ENCODE measurements at places on chromosomes 1 and 21. TPM values are rescaled to one million over a fixed set of nuclear protein-coding genes. Genes with fewer than 3 reads are reported as not detected.

DNA sequence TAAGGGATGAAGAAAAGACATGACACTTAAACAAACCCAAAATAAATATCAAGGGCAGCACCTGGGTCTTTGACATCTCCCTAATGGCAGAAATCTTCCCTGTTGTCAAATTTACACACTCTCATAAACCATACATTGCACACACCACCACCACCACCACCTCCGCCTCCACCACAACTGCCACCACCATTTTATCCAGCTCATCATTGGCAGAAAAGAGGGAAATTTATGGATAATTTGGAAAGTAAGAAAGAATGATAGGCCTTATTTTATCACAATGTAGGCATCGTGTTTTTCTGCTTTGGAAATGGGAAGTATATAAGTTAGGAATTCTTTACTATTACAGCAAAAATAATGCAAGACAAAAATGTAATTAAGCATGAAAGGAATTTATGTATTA, 27.3 kb upstream of the RGS13 start:
- no peak for DNase-seq

GRCh38 chr1:234558330-234558836, 51.6 kb downstream of the IRF2BP2 start:
- DNase-seq: no peak

DNA sequence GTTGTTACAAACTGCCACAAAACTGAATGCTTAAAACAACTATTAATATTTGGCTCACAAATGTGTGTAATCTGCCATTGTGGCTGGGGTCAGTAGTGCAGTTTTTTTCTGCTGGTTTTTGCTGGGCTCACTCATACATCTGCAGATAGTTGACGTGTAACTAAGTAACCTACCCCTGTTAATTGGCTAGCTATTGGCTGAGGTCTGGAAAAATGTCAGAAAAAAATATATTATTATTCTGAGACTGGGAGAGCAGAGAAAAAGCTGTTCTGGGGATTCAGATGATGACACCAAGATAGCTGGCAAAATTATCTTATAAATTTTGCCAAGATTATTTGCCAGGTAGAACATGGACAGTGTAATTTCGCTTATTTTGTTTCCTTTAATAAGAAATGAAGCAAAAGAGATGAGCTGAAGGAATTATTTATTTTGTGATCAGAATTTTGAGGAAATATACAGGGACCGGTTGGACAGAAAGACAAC, 616.1 kb upstream of the ADAMTS5 start:
- DNase-seq: no peak

DNA sequence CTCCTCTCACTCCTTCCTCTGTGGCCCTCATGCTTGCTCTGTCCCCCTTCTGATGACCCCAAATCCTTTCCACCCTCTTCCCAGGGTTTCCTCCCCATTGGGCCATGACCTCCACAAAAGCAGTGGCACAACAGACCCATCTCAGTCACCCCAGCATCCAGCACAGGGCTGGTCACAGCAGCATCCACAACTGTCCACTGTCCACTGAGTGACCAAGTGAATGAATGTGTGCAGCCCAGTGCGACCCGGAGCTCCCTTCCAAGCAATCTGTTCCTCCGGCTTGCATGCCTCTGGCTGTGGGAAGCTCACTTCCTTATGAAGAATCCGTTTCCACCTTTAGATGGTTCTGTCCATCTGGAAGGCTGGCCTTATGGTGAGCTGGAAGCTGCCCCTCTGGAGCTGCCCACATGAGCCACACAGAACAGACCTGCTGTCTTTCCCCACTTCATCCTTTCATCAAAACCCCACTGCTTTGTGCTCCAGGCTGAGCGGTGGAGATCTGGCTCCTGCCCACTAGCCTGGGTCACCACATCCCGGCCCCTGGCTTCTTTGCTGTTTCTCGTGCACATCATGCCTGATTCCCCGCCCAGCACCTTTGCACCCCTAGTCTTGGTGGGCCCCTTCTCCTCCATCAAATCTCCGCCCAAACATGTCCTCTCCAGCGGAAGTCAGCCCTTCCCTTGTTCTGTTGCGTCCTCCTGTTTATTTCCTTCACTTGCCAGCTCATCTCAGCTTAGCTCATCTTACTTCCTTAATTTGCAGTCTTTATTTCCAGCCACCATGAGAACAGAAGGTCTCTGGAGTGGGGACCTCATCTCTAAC, 56.4 kb downstream of the EDN2 start:
- DNase-seq: no peak

TMEM51 gene
- total RNA-seq: 4.7 TPM

DNA sequence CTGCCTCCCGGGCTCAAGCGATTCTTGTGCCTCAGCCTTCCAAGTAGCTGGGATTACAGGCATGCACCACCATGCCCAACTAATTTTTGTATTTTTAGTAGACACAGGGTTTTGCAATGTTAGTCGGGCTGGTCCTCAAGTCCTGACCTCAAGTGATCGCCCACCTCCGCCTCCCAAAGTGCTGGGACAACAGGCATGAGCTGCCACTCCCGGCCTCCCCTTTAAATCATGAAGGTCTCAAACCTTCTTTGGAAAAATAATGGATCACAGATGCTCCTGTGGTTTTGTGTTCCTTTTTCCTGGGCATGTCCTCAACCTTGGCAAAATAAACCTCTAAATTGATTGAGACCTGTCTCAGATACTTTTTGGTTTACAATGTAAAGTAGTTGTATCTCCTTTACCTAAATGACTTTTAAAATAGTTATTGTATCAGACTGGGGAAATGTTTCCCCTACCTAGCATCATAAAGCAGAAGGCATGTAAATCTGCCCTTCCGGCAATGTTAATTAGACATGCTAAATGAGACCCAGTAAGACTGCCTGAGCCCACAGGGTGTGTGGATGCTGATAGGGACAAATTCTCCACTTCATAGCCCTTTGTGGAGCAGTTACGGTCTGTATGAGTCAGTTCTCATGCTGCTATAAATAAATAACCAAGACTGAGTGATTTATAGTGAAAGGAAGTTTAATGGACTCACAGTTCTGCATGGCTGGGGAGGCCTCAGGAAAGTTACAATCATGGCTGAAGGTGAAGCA, 27.8 kb downstream of the CBR1 start:
- no peak for DNase-seq

DNA sequence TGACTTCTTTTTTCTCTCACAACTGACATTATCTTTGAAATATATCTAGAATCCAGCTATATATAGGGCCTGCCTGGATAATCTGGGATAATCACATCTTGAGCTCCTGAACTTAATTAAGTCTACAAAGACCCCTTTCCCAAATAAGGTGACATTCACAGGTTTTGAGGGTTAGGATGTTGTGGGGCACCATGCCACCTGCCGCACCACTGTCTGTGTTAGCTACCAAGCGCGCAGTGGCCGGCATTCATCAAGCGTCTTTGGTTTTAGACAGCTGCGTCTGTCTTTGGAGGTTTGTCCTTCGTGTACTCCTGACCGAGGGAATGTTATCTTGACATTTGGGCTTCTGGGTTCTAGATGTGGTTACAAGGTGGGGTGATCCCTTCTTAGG, 7.5 kb downstream of the TRAPPC10 start:
- DNase-seq: no peak

DNA sequence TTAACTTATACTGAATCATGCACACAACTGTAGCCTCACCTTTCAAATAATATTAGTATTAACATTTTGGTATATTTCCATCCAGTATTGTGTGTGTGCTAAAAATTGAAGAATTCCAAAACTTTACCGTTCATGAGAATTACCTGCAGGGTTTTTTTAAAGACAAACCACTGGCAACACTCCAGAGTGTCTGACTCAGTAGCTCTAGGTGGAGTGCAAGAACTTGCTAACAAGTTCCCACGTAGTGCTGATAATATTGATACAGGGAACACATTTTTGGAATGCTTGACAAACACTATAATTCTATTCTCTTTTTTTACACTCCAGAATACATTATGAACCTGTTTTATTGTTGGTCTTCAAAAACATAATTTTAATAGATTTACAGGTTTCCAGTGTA, 27.7 kb upstream of the SLC5A9 start:
- DNase-seq: no peak

GREM2 gene
- total RNA-seq: not detected

NES gene
- 131 TPM for total RNA-seq

C1orf141 gene
- not detected for total RNA-seq

LCE2C gene
- total RNA-seq: not detected

GRCh38 chr1:198893141-198893540, 254.3 kb downstream of the PTPRC start:
- no peak for DNase-seq

GRCh38 chr1:180969434-180969833, 53.2 kb downstream of the STX6 start:
- no peak for DNase-seq

DNA sequence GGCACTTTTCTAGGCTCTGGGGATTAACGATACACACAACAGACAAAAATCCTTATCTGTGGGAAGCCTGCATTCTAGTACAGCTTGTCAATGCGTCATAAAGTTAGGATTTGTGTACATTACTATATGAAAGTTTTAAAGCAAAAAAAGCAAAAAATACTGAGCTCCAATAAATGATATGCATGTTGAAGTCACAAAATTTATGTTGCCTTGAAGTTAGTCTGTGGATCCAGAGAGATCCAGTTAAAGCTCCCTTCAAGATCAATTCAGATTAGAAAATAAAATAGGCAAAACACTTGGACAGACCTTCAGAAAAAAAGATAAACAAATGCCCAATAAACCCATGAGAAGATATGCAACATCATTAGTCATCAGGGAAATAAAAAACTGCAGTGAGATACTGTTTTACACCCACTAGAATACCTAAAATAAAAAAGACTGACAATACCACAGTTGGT, 33.1 kb upstream of the KCNQ4 start:
- DNase-seq: no peak

DNA sequence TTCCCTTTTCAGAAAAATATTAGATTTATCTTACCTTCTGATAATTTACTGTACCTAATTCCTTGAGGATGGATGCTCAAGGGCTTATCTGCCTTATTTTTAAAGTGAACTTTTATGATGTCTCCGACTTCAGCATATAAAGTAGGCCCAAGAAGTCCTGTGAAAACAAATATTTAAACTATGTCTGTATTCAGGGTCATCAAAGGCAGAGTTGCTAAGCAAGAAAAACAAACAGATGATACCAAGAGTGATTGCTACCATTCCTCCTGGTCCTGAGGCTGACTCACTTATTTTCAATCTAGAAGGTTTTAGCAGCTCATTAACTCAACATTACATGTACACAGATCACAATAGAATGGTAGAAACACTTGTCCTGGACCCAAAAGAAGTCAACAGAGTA, 14.1 kb downstream of the F5 start:
- DNase-seq: no peak

- DNase-seq: no peak
These were observed 40.2 kb upstream of the SGIP1 start for GRCh38 chr1:66493731-66494130.

DNA sequence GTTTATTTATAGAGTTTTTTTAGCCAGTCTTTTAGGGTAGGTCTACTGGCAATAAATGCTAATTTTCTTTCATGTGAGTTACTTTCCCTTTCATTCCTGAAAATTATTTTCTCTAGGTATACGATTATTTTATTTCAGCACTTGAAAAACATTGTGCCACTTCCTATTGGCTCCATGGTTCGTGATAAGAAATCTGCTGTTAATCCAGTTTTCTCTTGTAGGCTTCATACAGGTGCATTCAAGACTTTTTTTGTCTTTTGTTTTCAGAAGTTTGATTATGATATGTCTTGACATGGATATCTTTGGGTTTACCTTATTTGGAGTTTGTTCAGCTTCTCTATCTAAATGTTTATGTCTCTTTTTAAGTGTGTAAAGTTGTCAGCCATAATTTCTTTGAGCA, 148.3 kb downstream of the HS2ST1 start:
- DNase-seq: no peak

GRCh38 chr1:6989212-6990159, 204.2 kb downstream of the CAMTA1 start:
- DNase-seq: no peak

IL10 gene
- total RNA-seq: 0.54 TPM

- no peak for DNase-seq
These were observed 18.2 kb upstream of the RUNX3 start for GRCh38 chr1:24948079-24948827.

GRCh38 chr1:156885314-156885713, 8.2 kb upstream of the PEAR1 start:
- DNase-seq: peak; percentile 11

DNA sequence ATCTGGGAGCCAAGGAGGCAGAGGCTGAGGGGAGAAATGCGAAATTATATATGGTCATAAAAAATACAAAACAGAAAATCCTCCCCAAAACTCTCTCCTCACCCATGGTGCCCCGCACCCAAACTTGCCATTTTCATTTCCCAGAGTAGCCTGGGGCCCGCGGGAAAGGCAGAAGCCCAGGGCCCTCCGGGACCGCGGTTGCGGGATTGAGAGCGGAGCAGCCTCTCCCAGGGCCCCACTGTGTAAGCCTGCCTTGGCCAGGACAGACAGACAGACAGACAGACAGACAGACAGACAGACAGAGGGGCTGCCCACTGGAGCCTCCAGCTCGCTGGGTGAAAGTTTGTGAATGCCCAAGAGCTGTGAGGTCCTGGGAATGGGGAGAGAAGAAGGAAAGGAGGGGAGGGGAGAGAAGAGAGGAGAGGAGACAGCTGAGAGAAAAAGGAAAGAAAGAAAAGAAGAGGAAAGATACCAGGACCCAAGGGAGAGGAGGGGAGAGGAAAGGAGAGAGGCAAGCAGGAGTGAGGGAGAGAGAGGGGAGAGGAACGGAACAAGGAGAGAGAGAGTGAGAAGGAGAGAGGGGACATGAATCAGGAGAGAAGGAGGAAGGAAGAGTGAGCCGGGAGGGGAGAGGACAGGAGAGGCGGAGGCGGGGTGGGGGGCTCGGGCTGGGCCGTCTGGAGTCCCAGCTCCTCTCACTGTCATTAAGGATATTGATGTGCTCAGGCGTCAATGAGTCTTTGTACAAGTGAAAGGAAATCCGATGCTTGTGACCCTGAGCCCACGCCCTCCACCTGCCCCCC, 69.3 kb upstream of the CASZ1 start:
- DNase-seq: no peak

GRCh38 chr1:47996060-47996405, 1.2 kb downstream of the TRABD2B start:
- no peak for DNase-seq

DNA sequence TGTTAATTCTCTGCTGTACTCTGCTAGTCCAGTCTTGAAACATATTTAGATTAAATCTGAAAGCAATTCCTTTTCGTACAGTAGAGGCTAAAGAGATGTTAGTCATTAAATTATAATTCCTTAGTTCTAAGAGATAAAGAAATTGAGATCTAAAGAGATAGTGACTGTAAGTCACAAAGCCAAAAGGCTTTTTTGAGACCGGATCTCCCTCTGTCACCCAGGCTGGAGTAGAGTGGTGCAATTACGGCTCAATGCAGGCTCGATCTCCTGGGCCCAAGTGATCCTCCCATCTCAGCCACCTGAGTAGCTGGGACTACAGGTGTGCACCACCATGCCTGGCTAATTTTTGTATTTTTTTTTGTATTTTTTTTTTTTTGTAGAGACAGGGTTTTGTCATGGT, 64.7 kb downstream of the TPR start:
- no peak for DNase-seq

- DNase-seq: no peak
These were observed 98.2 kb downstream of the ZC3H11B start for GRCh38 chr1:219514728-219515127.

DNA sequence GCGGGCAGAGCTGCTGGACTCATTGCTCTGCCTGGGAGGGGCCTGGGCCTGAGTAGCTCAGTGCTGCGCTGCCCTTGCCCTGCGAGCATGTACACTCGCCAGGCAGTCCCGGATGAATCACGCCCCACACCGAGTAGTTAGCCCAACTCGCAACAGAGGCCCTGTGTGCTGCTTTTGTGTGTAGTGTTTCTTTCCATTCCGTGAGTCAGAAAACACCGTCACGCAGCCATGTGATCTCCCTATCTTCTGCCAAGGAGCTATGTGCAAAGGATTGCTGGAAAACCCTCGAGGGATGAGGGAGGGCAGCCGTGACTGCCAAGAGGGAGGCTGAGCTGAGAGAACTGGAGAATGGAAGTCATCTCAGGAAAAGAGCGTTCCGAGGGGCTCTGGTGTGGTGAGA, 37.3 kb downstream of the NENF start:
- DNase-seq: peak; percentile 86
